ENCODE measurements at places on chromosomes 11 and 22.
A peak's percentile ranks its signal among the peaks of the same experiment; 100 is the strongest.

DNA sequence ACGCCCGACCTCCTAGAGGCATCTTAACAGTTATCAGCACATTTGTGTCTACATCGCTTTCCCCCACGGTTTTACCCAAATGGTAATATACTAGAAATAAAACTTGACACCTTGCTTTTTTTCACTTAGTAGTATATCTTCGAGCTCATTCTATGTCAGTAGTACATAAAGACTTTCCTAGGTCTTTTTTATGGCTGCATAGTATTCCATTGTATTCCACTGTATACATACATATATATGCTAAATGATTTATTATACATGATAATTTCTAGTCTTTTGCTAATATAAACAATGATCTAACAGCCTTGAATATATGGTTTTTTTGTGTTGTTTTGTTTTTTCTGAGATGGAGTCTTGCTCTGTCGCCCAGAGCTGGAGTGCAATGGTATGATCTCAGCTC lies 34.8 kb upstream of the DLAT start:
- no peak for DNase-seq

GRCh38 chr11:68448604-68449011 lies 11.9 kb upstream of the PPP6R3 start:
- no peak for DNase-seq

- no peak for DNase-seq
Observed at GRCh38 chr22:27168681-27169080, 511.3 kb downstream of the MIAT start.

GRCh38 chr11:26964339-26964738 lies 29.6 kb upstream of the FIBIN start:
- DNase-seq, result no peak

- peak; percentile 18 for DNase-seq
Observed at GRCh38 chr11:120500414-120501071, 11.0 kb upstream of the GRIK4 start.

DNA sequence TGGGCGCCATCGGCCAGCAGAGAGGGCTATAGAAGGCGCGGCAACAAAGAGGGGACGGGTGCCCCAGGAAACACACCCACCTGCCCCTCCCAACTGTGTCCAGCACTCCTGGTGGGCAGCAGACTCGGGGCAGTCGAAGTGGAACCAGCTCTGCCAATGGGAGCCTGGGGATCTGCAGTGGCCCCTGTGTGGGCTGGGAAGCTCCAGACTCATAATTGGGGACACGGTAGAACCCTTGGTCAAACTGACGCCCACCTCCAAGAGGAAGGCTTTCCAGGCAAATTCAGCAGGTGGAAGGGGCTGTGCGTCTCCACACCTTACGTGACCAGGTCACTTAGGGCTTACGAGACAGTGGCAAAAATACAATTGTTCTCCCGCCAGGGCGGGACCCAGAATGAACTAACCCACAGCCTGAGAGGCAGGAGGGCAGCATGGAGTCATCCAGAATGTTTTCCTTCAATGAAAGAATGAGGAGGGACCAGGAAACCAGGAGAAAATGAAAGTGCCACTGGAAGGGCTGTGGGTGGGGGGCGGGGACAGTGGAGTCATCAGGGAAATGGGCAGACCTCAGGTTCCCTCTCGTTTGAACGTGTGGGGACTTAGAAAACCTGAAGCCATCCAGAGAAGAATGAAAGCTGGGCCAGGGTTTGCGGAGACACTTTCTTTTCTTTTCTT lies 53.2 kb upstream of the SHANK2 start:
- no peak for DNase-seq

GRCh38 chr11:59598961-59599360 lies 16.6 kb downstream of the OSBP start:
- DNase-seq, result no peak

DNA sequence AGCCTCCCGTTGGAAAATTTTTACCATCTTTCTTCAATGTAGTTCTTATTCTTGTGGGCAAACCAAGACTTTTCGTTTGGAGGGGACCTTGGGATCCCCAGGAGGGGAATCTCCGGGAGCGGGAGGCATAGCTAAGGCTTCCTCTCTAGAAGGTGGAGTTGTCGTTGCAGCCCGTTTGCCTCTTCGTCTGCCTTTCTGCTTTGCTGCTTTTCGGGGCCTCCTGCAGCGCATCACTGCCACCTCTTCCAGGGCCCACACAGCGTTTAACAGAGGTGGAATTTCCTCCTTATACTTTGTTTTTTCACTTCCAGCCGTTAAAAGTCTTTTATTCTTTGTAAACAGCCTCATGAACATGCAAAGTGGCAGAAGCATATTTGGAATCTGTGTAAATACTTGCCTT lies 3.5 kb upstream of the IFITM3 start:
- no peak for DNase-seq

GRCh38 chr22:40348025-40348658 lies 1.8 kb downstream of the ADSL start:
- DNase-seq, result no peak

DNA sequence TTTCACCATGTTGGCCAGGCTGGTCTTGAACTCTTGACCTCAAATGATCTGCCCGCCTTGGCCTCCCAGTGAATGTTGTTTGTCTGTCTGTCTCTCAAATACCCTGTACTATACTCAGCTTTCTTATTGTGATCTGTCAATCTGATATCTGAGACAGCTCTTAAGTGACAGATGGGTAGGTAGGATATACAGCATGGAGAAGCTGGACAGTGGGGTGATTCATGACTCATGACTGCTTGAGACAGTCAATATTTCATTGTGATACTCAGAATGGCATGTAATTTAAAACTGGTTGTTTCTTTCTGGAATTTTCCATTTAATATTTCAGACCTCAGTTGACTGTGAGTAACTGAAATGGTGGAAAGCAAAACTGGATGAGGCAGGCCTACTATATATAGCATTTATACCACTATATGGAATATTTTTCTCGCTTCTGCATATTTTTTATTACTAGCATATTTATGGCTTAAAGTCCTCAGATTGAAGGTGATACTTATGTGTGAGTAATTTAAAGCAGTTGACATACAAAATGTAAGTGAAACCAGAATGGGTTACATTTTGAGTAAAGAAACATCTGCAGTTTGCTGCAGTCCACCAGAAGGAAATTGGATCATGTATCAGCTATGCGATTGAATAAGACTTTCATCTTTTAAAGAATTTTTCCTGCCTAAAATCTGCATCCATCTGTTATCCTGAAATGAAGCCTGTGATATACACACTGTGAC lies 22.3 kb downstream of the ARHGAP42 start:
- no peak for DNase-seq

DNA sequence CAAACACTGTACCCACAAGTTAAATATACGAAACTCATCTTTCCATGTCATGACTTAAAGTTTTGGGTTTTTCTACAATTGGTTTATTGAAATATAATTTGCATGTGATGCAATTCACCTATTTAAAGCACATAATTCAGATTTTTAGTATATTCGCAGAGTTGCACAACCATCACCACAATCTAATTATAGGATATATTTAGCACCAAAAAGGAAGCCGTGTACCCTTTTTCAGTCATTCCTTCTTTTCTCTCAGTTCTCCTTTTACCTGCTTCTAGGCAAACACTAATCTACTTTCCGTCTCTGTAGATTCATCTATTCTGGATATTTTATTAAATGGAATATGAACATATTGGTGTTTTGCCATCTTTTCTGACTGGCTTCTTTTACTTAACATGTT lies 1458.1 kb upstream of the TENM4 start:
- no peak for DNase-seq

DNA sequence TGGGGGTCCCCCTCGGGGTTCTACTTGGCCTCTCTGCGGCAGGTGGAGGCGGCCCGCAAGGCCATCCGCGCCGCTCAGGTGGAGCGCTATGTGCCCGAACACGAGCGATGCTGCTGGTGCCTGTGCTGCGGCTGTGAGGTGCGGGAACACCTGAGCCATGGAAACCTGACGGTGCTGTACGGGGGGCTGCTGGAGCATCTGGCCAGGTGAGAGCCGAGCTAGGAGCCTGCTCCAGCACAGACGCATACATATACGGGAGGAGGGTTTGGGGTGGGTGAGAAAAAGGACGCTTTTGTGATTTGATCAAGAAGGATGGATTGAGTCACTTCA lies 415 bp downstream of the CENATAC start:
- no peak for DNase-seq

DNA sequence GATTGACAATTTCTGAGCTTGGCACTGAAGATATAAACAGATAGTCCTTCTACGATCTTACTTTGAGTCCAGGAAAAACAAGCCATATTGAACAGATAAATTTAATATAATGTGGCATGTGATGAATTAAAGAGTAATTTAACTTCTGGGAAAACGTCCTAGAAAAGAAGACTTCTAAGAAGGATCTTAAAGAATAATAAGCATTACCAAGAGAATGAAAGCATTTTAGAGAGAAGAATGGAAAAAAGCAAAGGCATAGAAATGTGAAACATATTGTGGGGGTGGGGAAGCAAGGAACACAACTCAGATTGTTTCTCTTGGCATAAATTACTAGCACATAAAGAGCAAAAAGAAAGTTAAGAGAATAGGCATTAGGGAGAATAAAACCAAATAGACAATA lies 5.4 kb downstream of the DDIAS start:
- no peak for DNase-seq

GRCh38 chr11:77779935-77780334 lies 40.6 kb downstream of the RSF1 start:
- no peak for DNase-seq

DNA sequence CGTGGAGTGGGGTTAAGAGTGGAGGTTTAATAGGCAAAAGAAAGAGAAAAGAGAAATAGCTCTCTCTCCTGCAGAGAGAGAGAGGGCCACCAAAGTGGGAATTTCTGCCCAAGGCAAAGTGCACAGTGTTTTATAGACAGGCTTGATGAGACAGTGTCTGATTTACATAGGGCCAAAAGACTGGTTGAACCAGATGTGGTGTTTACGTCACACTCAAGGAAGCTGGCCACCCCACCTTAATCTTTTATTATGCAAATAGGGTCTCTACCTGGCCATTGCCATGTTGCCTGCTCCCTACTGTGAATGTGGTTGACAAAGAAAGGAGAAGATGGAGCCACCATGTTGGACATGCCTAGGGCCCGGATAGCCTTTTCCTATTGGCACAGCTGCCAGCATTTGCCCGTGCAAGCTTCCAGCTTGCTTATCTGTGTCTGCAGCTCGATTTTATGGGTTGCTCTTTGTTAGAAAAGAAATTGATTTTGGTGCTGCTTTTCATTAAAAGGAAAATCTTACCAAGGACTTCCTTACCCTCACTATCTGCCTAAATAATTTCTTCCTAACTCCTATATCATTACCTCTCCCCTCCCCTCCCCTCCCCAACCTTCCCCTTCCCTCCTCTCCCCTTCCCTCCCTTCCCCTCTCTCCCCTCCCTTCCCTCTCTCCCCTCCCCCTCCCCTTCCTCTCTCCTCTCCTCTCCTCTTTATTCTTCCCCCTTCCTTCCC lies 436.0 kb downstream of the NELL1 start:
- no peak for DNase-seq

- DNase-seq, result no peak
Observed at GRCh38 chr22:23718371-23719165, 27.8 kb downstream of the RGL4 start.

DNA sequence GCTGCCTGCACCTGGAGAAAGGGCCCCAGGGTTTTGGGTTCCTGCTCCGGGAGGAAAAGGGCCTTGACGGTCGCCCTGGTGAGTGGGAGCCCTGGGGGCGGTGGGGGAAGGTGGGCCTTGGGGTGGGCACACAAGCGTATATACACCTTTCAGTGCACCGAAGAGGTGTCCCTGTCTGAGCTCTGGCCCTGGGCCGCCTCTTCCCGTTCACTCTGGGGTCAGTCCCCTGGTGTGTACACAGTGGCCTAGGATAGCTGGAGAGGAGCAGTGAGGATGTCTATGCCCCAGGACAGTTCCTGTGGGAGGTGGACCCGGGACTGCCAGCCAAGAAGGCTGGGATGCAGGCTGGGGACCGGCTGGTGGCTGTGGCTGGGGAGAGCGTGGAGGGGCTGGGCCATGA lies 2.8 kb downstream of the NHERF4 start:
- DNase-seq, result no peak

DNA sequence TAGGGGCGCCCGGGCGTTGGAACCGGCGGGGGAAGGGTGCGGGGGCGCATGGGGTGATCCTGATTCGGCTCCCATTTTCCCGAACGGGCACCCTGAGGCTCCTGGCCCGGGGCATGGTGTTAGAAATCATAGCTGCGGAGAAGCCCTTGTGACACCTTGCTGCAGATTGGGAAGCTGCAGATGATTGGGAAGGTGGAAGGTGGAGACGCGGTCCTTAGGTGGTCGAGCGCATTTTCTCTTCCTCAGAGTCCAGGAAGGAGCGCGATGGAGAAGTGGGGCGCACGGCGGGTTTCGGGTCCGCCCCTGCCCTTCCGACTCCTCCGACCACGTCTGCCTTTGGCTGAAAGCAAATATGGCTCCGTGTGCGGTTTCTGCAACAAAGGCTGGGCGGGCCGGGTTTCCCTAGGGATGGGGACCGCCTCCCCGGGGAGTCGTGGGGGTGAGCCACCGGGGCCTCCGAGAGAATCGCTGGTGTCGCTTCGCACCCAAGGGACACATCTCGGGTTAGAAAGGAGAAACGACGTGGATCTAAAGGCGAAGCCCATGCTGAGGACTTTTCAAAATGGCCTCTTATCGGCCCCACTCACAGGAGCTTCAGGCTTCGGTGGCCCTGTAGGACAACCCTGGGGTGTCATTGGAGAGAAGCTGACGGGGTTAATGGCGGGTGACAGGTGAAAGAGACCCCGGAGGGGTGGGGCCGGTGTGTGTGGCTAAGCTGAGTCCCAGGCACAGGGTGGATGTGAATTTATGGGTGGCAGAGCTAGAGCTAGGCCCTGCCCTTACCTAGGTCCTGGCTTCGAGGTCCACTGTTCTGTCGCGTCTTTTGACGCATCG lies 707 bp upstream of the FTH1 start:
- no peak for DNase-seq

GRCh38 chr11:114179234-114179941 lies 116.8 kb upstream of the NNMT start:
- no peak for DNase-seq

- DNase-seq, result no peak
Observed at GRCh38 chr11:68727783-68728182, 23.5 kb downstream of the TESMIN start.

DNA sequence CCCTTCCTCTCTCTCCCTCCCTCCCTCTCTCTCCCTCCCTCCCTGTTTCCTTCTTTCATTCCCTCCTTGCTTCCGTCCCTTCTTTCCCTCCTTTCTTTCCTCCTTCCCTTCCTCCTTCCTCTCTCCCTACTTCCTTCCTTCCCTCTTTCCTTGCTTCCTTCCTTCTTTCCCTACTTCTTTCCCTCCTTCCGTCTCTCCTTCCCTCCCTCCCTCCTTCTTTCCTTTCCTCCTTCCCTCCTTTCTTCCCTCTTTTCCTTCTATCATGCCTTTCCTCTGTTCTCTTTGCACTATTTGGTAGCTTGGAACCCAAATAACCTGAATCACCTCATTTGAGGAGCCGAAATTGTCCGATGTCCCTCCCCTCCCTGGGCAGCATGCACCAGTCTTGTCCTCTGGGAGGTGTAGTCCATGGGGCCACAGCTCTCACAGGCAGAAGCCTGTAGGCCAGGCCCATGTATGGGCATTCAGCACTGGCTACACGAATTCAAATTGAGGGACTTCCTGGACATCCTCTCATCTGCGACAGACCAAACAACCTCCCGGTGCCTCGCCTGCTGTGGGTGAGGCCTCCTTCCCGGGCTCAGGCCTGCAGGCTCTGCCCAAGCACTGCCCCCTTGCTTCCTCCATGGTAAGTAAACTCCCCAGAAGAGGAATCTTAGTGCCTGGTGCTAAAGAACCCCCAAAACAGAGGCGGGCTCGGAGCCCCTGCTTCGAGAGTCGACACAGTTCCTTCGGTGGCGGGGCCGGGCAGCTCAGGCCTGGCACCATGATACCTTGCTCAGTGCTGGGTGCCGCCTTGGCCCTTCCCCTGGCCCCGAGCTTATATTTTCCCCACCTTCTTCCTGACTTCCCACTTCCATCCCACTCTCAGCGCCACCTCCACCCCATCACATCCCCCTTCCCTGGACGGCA lies 454.1 kb upstream of the CADM1 start:
- no peak for DNase-seq

Measured in AG09309 (cell line).